ENCODE measurements at places on chromosomes 2 and 18. TPM values are rescaled to one million over a fixed set of nuclear protein-coding genes. Genes with fewer than 3 reads are reported as not detected.

The C2orf81 gene
- 9.8 TPM for total RNA-seq

The AMER3 gene
- total RNA-seq, result not detected

The CYP20A1 gene
- total RNA-seq, result 6.9 TPM

The GATA6 gene
- 12.3 TPM for total RNA-seq

The C2orf15 gene
- total RNA-seq, result 16.9 TPM

The AAMP gene
- total RNA-seq, result 165 TPM

- peak; percentile 49 for DNase-seq
Observed at GRCh38 chr2:108215794-108216211, 24.0 kb upstream of the SULT1C3 start.

DNA sequence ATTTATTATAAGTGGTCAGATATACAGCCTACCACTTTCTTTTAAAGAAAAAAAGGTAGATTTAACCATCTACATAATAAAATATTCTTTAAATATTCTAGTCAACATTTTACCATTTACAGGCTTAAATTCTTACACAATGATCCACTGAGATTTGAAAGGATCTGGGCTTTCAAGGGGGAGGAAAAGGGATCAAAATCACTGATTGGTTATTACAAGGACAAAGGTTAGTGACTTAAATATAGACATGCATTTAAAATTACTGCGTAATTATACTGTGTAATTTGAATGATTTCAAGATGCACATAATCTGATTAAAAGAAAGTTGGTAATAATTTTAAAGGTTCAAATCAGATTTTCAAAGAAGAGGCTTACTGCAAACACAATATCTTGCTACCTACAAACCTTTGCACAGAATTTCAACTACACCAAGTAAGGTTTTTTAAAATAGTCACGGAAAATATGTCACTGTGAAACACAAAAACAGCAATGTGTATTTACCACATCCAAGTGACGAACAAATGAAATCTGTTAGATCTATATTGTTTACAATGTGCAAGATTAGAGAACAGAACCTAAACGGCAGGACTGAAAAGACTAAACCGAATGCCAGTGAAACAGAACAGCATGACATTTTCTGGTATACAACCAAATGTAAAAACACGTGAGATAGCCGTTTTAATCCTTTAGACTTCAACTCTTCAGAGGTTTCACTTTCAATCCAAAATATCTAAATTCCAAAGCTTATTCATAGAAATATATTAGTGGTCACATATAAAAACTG, 40.8 kb downstream of the RTN4 start:
- DNase-seq, result no peak

GRCh38 chr2:192298664-192299063, 103.9 kb upstream of the TMEFF2 start:
- DNase-seq, result no peak

GRCh38 chr2:106193690-106193976, 468 bp downstream of the UXS1 start:
- DNase-seq, result no peak

GRCh38 chr2:159022019-159022418, 53.6 kb downstream of the TANC1 start:
- DNase-seq, result no peak

DNA sequence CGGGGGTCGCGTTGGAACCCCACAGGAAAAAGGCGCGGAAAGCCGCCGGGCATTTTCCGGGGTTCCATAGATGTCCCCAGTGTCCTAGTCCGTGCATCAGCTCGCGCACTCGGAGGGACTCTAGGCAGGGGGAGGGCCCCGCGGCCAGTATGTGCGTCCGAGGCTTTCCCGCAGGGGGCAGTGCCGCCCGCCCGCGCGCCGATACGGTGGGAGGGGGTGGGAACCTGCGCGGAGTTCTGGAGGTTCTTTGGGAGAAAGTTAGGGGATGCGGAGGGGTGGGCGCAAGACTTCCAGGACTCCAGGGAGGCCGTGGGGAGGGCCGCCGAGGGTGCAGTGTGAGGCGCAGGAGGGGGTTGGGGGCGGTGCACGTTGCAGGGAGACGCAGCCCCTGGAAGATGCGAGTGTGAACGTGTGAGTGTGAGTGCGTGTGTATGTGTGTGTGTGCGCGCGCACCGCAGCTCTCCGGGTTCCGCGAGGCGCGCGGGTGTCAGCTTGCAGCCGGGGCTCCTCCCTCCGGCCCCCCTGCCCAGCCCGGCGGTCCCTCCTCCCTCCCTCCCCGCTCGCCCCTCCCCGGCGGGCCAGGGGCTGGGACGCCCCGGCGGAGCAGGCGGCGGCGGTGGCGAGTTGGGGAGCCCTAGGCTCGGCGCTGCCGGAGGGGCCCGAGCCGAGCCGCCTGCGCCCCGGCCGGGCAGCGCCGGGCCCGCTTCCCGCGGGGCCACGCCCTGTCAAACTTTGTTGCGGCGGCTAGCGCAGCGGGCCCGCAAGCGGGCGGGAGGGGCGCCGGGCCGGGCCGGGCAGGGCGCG, at the start of gene TCF7L1:
Gene TCF7L1 (plus strand): TSS at position 559 of the 804 bp plus-strand sequence. CDS start 293 bp downstream, outside the sequence.
- no peak for DNase-seq
